ENCODE measurements at places on chromosomes 7 and 10.

- no peak for DNase-seq
Observed at GRCh38 chr7:45985902-45986301, 64.8 kb upstream of the IGFBP3 start.

DNA sequence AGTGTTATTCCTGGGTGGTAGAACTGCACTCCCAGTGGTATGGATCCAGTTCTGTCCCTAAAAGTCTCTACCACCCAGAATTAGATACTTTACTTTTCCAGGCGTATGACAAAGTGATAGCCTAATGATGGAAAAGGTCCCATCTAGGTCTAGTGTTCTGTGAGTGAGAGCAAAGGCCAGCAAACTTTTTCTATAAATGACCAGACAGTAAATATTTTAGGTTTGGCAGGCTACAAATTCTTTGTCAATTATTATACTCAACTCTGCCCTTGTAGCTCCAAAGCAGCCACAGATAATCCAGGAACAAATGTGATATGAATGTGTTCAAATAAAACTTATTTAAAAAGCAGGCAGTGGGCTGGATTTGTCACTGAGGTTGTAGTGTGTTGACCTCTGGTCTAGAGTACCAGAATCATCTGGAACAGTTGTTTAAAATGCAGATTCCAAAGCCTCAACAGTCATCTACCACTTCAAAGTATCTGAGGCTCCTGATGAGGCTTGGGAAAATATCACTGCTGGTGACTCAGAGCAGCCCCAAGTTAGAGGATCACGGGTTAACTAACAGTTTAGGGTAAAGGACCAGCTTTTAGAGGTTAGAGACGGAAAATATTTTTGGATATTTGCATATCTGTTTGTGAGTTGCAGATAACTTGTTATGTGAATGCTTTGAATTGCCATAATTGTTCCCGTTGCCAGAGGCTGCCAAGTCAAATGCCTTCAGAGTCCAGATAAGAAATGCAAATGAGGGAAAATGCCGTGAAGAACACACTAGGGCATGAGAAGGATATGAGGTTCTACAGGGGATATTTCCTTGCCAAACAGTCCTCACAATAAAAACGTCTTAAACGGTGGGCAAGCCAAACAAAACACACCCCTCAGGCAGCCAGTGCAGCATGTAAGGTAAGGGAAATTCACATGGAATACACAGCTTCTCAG is 19.4 kb downstream of the NRAP start:
- DNase-seq: no peak

GRCh38 chr10:15387021-15387420 is 15.9 kb upstream of the FAM171A1 start:
- DNase-seq: no peak

DNA sequence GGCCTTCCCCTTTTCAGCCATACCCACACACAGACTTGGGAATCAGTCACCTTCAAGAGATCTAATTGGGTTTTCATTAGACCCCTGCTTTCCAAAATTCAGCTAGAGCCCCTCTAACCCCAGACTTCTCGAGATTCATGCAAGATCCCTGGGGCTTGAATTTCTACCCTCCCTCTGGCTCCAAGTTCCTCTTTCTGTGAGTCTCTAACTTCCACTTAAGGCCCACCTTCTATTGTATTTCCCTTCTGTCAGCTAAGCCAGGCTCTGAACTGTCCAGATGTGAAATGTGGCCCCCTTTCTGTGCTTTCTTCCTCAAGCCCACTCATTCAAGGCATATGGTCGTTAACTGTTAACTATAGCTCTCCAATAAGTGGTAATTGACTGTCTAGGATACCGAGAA is 132.2 kb downstream of the ZNF365 start:
- no peak for DNase-seq

DNA sequence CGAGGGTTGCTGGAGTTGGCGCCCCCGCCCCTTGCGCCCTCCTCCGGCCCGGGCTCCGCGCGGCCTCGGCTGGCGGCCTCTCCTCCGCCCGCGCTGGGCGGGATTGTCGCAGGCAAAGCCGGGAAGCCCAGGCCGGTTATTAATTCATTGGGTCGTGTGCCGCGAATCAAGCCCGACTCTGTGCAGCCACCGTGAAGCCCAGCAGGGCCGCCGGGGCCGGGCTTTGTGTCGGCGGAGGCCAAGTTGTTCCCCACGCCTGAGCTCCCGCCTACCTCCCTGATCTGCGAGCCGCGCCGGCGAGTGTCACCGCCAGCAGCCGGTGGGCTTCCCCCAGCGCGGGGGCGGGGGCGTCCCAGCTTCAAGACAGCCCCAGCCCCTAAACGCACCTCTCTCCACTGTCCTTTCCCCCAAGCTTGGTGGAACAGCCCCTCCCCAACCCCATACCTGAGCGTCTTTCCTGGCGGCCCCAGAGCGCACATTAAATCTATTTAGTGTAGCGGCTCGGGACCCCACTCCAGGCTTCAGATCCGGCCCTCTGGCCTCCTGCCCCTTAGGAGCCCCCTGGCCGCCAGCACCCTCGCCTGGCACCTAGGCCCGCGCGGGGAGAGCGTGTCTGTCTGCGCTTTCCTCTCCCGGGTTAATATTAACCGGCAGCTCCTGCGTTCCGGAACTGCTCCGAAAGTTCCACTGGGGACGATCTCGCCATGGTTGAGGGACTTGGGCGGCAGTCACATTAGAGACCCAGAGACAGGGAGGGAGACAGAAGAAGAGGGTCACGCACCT is 3.5 kb downstream of the SHH start:
- DNase-seq: no peak

DNA sequence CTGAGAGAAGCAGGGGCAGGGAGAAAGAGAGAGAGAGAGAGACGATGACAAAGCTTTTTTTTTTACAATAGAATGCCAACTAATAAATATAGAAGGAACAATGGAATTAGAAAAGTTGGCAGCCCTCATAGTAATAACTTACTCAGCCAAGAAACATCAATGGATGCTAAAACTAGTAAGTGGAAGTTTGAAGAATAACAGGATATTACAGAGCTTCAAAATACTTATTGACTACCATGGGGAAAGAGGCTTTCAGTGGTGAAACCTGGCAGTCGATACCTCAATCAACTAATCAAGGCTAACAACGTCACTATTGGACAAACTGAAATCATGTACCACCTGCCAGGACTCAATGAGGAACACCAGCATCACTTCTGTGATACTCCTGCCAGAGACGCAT is 100.5 kb upstream of the LRRC4 start:
- no peak for DNase-seq

DNA sequence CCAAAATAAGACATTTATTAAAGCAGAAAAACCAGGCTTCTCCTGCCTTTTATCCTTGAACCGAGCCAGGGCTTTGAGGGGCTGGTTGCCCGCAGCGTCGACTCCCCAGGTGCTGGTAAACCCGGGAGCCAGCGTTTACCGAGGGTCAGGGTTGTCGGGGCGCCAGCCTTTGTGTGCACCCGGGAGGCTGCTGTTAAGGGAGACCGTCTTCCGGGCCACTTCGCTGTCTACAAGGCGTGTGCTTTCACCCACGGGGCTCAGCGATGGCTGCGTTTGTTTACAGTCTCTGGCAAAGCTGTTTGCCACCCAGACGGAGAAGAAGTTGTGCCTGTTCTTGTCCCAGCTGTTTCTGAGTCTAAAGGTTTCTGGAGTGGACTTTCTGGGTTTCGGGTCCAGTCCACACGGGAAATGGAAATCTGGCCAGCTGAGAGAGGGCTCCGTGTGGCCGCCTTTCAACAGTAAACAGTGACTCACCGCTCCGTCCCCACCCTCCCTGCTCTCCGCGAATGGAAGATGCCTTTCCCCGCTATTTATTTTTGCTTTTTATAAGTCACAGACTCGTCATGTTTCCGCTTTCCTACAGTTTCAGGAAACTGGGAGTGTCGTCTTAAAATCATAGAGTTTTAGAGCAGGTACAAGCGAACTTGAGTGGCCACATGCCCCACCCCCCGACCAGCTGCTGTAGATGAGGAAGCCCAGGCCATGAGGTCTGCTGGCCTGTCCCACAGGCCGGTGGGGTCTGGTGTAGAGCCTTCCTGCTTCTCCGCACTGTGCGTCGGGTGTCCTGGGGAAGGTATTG is 2.2 kb downstream of the MAFK start:
- DNase-seq: no peak

- no peak for DNase-seq
Observed at GRCh38 chr10:132814469-132814856, 28.5 kb upstream of the NKX6-2 start.

- DNase-seq: no peak
Observed at GRCh38 chr7:41459623-41460261, 243.1 kb downstream of the INHBA start.

DNA sequence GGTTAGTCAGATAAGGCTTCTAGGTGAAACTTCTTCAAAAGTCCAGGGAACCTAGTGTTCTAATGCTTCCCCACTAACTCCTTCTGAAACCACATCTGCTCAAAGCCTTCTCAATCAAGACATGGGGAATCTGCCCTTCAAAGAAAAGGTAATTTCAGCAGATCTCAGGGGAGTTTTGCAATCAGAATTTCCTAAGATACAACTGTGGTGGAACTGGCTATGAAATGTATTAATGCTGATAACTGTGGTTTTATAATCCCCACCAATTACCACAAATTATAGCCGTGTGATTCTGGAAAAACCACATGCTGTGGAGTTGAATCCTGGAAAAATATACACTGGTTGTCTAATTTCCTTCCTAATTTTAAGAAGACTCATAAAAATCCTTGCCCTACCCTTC is 233.8 kb downstream of the SORCS1 start:
- DNase-seq: no peak

GRCh38 chr10:12705943-12706342 is 295.6 kb downstream of the CCDC3 start:
- no peak for DNase-seq

GRCh38 chr7:110835218-110835617 is 255.7 kb upstream of the LRRN3 start:
- no peak for DNase-seq

- no peak for DNase-seq
Observed at GRCh38 chr7:149500201-149500600, 2.6 kb upstream of the ZNF746 start.

DNA sequence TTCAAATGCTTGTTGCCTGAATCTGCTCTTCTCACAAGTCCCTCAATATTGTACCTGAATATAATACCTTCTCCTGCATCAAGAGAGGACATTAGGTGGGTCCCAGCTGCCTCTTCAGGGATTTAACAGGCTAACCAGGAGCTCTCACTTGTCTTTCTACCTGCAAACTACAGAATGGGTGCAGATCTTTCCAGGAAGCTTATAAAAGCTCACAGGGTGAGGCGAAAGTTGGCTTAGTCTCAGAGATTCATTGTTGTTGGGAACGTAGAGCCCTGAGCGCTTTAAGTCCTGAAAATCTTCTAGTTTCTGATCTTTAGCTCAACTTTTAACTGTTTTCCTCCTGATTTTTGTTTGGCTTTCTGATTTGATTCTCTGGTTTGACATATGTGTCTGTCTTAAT is 25.0 kb downstream of the PLAU start:
- no peak for DNase-seq

DNA sequence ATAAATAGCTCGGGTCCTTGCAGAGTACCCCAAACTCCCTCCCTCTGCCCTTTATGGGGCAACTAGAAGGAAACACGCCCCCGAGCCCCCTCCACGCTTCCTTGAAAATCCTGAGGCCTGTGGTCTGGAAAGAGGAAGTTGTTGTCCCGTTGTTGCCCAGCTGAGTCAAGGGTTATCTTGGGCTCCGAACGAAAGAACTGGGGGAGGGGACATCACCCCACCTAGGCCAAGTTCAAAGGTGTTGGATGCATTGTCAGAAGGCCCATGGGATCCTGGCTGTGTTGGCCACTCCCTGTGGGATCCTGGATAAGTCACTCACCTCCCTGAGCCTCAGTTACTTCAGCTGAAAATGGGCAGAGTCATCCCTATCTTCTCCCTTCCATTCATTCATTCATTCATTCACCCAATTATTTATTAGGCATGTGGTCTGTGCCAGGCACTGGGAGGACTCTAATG is at the start of gene CCL24:
Gene CCL24 (minus strand): TSS at position 26 of the 456 bp plus-strand sequence. CDS start 91 bp downstream, outside the sequence.
- DNase-seq: no peak

- DNase-seq: no peak
Observed at GRCh38 chr7:119007236-119007635, 782.7 kb downstream of the ANKRD7 start.

- DNase-seq: no peak
Observed at GRCh38 chr7:116724560-116725231, 52.7 kb downstream of the MET start.

DNA sequence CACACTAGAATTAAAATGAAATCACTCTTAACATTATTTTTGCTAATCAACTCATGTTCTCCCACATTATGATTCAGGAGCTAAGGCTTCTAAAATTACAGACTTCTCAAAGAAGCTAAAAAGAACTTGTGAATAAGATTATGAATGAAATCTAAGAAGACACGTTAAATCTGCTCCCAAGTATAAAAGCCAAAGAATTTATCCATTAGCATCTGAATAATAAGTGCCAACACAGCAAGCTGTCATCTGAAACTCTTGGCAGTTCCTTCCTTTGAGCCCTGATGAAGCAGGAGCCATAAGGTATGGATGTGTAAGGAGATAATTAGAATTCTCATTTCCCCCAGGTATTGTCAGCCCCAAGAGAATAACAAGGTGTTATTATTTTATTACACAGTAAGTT is 50.3 kb downstream of the TPK1 start:
- DNase-seq: no peak

GRCh38 chr10:62433181-62433692 is 59.1 kb downstream of the ZNF365 start:
- no peak for DNase-seq

DNA sequence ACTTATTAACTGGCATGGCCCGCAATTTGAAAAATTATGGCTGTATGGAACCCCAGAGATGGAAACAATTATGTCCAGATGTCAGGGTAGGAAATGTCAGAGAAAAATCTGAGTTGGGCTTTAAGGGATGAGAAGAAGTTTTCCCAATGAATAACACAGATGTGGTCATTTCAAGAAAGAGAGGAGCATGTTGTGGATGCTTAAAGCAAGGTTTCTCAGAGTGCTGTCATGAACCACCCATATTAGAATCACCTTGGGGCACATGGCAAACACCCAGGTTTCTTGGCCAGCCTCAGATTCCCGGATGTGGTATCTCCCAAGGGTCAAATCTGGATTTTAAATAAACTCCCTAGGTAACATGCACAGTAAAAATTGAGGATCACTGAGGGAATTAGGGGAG is 43.6 kb downstream of the LAMB4 start:
- DNase-seq: no peak

DNA sequence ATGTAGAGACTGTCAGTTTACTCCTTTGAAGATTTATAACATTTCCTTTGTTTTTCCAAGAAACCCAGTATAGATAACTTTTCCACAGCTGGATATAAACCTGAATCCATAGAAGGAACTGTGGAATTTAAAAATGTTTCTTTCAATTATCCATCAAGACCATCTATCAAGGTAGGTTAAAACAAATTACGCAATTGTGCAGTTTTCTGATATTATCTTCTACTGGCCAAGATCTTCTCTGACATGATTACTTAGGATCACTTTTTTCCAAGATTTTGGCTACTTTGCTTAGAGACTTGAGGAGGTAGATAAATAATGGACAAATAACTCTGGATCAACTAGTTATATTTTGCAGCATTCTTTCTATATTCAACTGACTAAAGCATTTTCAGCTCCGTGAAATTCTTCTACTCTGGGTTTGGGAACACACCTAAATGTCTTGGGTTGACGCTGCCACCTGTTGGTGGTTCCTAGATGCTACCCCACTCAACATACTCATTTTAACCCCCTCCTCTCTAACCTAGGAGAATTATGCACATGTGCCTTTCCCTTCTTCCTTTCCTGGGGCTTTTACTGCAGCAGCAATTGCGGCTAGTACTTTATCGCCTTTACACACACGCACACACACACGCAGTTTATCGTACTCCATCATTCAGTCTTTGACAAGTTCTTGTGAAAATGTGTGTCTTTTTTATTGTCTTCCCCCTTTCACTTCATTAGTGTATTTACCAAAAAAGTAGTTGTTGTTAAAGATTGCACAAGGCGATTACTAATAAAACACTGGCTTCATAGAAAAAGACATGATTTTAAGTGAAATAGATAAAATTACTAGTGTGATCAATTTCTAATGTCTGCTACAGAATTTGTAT is 32.7 kb downstream of the ABCB5 start:
- no peak for DNase-seq

Measured in esophagus squamous epithelium (tissue), 5 donors.